ENCODE measurements at places on chromosomes 7 and 10. TPM values are rescaled to one million over a fixed set of nuclear protein-coding genes. Genes with fewer than 3 reads are reported as not detected.

The LRRC17 gene
- total RNA-seq, result not detected

The CRHR2 gene
- total RNA-seq, result not detected

The MUC3A gene
- not detected for total RNA-seq

GRCh38 chr7:56097700-56098099 is 4.9 kb upstream of the PHKG1 start:
- no peak for DNase-seq

The ANKMY2 gene
- 18.7 TPM for total RNA-seq

DNA sequence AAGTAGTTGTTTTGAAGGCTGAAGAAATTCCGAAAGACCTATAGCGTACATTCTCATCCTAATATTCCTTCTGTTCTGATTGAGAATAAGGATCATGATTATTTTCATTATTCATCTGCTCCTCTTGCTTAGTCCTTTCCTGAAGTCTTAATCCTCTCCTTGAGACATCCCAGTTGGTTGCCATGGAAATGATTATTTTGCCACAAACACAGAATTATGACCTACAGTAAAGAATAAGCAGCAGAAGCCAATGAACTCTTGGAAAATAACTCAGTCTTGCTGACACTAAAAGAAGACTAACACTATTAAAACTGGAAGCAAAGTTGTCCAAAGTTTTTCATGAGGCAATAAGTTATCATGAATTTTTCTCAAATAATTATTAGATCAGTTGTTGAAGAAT is 47.8 kb upstream of the JAZF1 start:
- DNase-seq, result no peak

The ADAM12 gene
- total RNA-seq, result 0.17 TPM

DNA sequence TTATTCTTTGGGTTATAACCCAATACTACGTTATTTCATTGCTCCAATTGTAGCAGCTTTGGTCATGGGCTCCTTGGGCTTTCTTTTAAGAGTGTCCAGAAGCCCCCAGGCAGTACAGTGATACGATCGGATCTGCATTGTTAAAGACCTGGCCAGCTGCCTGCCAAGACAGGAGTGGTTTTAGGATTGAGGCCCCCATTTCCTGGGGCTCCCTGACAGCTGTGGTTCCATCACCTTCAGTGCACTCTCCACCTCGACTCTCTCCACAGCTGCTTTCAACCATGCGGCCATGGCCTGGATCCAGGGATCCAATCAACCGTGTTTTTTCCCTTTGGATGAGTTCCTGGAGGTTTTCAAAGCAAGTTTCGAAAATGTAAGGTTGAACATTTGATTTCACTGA is 123.4 kb upstream of the BTBD16 start:
- no peak for DNase-seq
